ENCODE measurements at places on chromosomes 1 and 21.

- DNase-seq: no peak
These were observed 51.9 kb upstream of the DMRTA2 start for GRCh38 chr1:50474859-50475809.

- no peak for DNase-seq
These were observed 5.1 kb upstream of the S100A10 start for GRCh38 chr1:151998611-151999362.

GRCh38 chr1:153081736-153082135, 10.3 kb upstream of the SPRR2B start:
- DNase-seq: no peak

DNA sequence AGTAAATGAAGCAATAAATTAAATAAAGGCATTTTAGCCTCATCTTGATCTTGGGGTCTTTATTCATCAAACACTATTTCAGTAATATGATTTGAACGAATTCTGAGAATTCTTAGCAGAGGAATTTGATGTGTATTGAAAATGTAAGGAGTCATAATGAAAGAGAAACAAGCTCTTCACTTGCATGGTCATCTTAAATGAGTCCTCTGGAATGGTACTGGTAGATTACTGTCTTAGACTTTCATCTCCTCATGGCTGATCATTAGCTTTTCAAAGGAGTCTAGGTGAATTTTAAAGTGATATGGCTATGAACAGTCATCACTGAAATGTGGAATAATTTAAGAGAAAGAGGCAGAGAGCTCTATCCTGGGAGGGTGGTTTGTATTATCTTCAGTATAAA, 30.0 kb downstream of the PRRC2C start:
- no peak for DNase-seq

DNA sequence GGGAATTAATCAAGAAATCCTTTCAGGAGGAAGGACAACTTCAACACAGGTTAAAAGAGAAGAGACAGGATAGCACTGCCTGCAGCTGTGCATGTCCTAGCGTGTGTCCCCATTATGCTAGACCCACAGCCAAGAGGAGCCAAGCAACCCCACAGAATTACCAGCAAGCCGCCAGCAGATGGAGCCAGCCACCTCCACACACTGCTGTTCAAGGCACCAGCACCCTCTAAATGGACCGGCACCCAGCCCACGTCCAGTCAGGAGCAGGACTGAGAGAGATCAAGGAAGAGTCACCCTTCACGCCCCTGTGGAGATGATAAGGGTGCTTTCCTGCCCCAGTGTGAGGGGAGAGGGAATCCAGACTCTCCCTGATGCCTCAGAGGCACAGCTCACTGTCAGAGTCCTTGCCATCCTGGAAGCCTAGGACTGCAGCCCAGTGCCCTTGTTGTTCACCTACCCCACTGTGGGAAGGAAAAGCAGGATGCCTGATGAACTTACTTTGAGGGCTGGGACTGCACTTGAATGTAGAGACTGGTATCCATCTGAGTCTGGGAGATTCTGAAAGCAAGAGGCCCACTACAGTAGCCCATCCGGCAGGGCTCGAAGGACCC, 37.1 kb upstream of the CTTNBP2NL start:
- no peak for DNase-seq

DNA sequence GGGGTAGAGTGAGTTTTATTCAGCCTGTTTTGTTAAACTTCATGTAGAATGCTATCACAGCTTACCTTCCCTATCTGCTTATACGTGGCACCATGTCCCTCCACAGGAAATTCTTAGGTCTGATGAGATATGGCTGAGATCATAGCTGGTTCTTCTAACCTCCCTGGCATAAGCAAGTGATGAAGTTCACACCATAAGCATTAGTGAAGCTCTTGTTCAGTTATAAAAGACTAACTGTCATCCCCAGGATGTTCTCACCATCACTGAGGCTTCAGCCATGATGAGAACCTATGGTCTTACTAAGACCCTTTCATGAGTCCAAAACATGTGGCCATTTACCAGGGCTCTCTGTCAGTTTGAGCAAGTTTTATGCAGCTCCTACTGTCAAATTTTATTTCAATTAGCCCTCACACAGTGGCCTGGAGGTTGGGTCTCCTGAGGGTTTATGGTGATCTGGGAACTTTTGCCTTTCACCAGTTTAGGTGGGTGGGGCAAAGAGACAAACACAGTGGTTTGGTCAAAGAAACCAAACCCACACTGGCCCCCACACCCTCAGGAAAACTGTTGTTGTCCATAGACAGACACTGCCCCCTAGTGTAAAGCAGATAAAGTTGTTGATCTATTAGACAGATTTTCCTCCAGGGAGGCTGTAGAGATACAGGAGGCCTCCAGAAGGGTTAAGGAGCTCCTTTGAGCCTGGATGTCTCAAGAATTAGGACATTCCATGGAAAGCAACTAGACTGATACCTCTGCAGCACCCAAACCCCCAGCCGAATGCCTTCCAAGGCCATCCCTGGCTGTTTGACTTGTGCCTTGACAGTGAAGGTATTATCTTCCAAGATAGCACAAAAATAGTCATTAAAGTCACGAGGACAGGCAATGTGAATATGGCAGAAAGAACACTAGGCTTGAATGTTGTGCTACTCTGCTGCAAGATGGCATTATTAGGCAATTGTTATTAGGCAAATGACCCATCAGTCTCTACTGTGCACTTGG, 5.0 kb downstream of the SLC22A15 start:
- no peak for DNase-seq

GRCh38 chr1:7868070-7868780, 15.4 kb upstream of the UTS2 start:
- DNase-seq: no peak

GRCh38 chr1:203136409-203137042, 9.0 kb downstream of the ADORA1 start:
- DNase-seq: no peak

DNA sequence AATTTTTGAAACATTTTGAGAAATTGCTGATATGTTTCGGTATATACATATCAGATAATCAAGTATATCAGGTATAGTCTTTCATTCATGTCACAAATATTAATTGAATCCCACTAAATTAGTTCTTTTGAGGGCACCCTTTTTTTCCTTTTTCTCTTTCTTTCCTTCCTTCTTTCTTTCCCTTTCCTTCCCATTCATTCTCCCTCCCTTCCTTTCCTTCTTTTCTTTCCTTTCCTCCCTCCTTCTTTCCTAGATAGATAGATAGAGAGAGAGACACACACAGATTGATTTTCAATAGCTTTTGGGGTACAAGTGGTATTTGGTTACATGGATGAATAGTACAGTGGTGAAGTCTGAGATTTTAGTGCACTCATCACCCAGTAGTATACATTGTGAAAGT, 5.7 kb downstream of the NSL1 start:
- no peak for DNase-seq

GRCh38 chr1:190597294-190597693, 119.6 kb upstream of the BRINP3 start:
- DNase-seq: no peak

DNA sequence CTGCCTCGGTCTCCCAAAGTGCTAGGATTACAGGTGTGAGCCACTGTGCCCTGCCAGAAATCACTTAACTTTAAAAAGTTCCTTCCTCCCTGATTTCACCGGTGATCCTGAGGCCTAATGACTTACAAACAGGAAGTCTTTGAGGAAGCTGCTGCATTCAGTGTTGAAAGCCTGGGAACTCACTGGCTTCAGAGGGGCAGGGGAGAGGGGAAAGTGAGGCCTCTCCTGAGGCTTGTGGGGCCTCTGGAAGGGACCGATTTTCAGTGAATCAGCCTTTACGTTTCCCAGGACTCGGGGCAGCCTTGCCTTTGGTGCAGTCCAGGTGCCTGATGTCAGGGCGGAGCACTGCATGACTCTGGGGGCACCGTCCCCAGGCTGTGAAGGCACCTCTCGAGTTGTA, 30.1 kb upstream of the ARHGEF10L start:
- no peak for DNase-seq

GRCh38 chr1:30801771-30802198, 44.2 kb upstream of the LAPTM5 start:
- peak; percentile 73 for DNase-seq

DNA sequence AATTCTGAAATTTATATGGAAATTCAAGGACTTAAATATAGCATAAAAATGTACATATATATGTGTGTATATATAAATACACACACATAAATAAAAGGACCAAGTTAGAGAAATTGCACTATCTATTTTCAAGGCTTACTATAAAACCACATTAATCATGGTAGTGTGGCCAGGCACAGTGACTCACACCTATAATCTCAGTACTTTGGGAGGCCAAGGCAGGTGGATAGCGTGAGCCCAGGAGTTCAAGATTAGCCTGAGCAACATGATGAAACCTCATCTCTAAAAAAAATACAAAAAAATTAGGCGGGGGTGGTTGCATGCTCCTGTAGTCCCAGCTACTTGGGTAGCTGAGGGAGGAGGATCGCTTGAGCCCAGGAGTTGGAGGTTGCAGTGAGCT, 171.4 kb upstream of the GORAB start:
- no peak for DNase-seq

GRCh38 chr1:59404796-59405195, 107.9 kb downstream of the FGGY start:
- DNase-seq: no peak

DNA sequence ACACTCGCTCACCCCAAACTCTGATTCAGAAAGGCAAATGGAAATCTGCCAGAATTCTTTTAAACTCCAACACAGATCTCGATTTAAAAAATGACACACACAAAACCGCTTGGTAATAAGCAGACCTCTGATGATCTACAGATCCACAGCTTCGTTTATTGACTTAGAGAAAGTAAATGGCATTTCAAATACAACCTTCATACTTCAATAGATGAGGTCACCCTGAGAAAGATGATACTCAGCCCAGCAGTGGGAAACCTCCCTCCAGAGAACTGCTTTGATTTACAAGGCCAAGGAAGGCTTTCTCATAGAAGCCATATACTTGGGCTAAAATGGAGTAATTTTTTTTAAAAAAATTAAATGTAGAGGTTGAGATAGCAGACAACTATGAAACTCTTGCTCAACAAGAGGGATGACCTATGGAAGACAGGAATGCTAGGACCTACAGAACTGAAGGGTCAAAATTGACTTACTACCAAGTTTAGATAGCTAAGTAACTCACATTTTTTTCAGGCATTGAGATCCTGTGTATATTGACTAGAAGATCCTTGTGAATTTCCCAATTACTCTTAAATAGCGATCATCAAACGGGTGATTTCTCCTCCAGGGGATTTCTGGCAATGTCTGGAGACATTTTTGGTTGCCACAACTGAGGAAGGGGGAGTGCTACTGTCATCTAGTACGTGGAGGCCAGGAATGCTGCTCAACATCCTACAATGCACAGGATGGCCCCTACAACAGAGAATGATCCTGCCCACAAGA, 143.9 kb downstream of the CLIC6 start:
- DNase-seq: no peak

DNA sequence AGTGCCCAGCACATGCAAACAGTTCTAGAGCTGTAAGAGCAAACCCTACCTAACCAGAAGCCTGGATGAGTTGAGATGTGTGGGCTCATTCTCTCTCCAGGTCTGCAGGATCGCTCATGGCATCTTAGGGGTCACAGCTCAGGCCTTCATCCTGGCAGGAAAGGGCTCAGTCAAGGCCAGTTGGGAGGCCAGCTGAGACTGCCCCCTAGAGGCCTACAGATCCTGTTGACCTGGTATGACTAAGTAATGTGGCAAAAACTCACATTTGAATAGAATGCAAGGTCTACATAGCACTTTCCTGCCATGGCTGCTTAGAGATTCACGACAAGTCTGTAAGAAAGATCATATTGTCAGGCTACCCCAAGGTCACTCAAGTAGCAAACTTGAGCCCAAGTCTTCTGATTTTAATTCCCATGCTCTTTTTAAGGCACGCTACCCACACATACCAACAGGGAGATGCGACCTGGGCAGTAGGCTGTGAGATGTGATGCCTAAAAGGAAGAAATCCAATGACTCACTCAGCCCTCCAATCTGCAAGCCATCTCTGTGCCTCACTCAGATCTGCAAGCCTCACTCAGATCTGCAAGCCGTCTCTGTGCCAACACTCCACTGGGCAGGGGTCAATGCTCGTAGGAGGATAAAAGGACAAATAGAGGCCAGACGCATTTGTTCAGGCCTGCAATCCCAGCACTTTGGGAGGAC, 5.1 kb upstream of the CAPN8 start:
- no peak for DNase-seq

GRCh38 chr1:9294405-9294773, 1.7 kb downstream of the SPSB1 start:
- no peak for DNase-seq

GRCh38 chr1:70899735-70900134, 147.9 kb downstream of the PTGER3 start:
- no peak for DNase-seq

DNA sequence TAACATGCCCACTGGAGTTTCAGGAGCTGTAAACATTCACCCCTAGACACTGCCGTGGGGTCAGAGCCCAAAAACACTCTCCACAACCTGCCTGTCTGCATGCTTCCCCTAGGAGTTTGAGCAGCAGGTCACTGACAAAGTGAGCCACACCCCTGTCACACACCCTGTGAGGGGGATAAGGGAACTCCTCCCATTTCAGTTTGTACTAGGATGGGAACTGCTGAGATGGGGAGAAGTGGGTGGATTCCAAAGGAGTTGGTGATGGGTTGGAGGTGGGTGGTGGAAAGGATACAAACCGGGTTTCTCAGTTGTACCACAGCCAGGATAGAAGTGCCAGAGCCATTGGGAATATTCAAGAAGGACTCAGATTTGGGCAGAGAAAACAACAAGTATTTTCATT, 140.2 kb downstream of the MIS18A start:
- DNase-seq: no peak

GRCh38 chr1:185559684-185560331, 174.4 kb upstream of the HMCN1 start:
- peak; percentile 19 for DNase-seq

GRCh38 chr1:3585940-3586568, 25.3 kb downstream of the MEGF6 start:
- DNase-seq: no peak

DNA sequence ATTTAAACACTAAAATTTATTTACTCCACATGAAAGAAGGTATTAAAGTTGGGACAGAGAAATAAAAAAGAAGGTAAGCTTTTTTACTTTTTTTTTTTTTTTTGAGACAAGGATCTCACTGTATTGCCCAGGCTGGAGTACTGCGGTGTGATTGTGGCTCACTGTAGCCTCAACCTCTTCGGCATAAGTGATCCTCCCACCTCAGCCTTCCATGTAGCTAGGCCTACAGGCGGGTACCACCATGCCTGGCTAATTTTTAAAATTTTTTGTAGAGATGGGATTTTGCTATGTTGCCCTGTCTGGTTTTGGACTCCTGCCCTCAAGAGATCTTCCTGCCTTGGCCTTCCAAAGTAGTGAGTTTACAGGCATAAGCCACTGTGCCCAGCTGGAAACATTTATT, 106.6 kb downstream of the ITSN1 start:
- no peak for DNase-seq

GRCh38 chr21:29418813-29419212, 120.1 kb downstream of the BACH1 start:
- DNase-seq: no peak

- DNase-seq: no peak
These were observed 8.0 kb upstream of the SELE start for GRCh38 chr1:169741666-169742394.

- DNase-seq: no peak
These were observed 40.6 kb downstream of the RGS2 start for GRCh38 chr1:192849442-192849841.
